ENCODE measurements at places on chromosomes 12 and 14.
A peak's percentile ranks its signal among the peaks of the same experiment; 100 is the strongest.

DNA sequence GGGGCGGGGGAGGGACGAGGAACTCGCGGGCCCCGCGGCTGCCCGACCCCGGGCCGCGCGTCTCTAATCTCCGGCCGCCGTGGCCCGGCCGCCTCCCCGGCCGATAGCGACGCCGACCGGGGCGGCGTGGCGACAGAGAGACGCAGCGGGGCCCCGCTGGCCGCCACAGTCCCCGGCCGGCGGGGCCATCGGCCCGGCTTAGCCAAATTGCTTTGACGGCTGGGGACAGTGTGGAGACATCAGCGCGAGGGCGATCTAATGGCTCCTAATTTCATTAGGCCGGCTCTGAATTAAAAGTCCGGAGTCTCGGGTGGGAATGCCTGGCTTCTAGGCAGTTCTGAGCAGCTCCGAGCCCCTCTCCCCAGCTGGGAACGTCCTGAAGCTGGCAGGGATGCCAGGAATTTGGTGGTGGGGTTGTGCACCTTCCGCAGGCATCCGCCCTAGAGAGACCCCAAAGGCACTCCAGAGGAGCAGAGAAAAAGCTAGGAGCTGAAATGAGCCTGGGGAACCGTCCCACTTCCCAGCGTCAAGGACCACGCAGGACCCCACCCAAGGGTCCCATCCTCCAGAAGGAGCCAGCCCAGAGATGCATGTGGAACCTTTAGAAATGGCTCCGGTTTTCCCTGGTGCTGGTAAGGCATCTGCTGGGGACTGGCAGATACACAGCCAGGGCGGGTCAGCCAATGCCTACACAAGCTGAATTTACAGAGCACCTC, 9.6 kb downstream of the TBX5 start:
- no peak for DNase-seq

GRCh38 chr12:23169696-23170013, 544.7 kb downstream of the ETNK1 start:
- no peak for DNase-seq

- DNase-seq: no peak
Measured at GRCh38 chr14:57375156-57375555, 15.2 kb upstream of the NAA30 start.

DNA sequence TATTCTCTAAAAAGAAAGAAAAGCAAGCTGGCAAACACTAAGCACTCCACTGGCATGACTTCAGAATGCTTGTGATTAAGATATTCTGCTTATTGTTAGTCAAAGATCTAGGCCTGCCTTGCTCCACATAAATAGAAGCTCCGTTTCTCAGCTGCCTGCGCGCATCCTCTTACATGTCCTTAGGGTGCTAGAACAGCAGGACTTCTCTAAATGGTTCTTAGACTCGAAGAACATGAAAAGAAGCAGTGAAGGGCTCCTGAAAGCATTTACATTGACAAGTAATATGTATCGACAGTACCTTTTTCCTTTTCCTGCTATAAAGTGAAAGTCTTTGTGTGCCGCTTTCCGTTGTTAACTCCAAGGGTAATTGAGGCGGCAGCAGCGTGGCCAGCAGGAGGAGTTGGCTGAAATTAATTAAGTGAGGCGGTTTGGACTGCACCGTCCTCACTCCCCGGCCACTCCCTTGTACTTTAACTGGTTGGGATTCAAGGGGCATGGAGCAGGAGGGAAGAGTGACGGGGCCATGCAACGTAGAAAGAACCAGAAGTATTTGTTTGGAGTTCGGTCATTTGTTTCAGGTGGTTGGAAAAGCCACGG, 34.2 kb upstream of the OTX2 start:
- no peak for DNase-seq

DNA sequence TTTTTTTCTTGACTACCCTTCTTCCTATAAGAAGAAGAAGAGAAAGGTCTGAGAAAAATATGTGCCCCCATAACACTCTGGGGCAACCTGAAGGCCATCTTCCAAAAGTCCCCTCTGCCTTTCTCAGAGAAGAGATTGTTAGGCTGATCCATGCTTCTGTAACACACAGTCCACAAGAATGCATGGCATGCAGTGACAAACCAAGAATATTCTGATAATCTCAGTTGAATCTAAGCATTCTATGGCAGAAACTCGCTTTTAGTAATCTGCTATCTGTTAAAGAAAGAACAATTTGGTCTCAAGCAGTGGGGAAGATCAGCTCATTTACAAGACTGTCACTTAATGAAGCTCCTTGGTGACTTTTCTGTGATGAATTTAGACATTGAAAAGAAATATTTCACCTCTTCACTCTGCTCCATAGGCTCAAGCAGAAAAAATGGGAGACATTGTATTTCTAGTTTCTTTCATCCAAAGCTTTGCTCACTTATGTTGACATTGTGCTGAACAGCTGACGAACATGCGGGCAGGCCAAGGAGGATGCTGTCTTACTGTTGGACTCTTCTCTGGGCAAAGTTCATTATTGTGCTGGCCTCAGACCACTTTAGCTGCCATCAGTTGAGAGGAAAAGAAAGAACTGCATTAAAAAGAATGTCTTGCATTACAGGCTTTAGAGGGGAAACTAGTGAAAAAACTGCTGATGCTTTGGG, 957.1 kb downstream of the DIO2 start:
- DNase-seq: no peak

DNA sequence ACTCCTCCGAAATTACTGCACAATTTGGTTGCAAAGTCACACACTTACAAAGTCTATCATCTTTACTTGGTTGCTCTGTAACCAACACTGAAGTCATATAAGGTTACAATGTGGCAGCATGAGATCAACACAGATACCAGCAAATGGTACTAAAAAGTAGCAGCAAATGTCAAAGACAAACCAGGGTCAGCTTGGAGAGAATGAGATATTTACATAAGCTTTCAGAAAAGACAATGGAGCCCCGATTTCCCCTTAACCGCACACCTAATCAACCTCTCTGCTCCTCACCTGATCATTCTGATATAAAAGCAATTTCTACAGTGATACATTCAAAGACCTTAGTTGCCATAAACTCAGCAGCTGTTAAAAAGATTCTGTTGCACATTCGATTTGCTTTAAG, 76.4 kb upstream of the FOXN3 start:
- no peak for DNase-seq

- DNase-seq: no peak
Measured at GRCh38 chr12:42828836-42829235, 239.3 kb upstream of the PRICKLE1 start.

GRCh38 chr12:108309674-108310312, 29.3 kb downstream of the CMKLR1 start:
- DNase-seq: no peak

DNA sequence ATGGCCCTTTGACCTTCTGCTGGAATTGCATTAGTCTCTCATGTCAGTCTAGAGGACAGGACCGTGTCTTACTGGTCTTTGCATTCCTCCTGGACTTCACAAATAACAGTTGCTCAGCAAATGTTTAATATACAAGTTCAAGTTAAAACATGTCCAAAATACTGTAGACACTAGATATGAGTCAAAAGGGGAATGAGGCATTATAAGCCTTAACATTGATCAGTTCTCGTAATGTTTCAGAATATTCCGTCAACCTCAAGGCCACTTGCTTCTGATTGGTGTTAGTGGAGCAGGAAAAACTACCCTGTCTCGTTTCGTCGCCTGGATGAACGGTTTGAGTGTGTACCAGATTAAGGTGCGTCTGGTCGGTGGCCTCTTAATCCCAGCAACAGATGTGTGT, 59.9 kb downstream of the HSP90AA1 start:
- DNase-seq: peak; percentile 79

- DNase-seq: no peak
Measured at GRCh38 chr14:101181446-101182313, 278.2 kb upstream of the RTL1 start.

GRCh38 chr14:51323492-51323891, 83.4 kb downstream of the TMX1 start:
- no peak for DNase-seq

DNA sequence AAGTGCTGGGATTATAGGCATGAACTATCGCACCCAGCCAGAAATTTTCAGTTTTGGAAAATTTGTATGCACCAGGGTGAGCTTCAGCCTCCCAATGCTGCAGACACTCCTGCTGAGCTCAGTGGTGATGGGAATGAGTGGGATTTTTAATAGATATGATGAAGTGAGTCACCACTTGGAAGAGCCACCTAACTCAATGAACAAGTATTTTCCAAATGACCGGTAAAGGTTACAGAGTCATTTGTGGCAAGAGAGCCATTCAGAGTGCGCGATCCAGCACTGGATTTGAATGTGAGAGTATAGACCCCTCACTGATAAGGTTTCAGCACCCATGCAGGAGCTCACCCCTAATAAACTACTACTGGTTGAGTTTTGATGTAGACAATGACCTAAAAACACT, 100.7 kb downstream of the PPP2R5C start:
- no peak for DNase-seq

- DNase-seq: peak; percentile 42
Measured at GRCh38 chr12:54680374-54680773, 32.2 kb upstream of the DCD start.

DNA sequence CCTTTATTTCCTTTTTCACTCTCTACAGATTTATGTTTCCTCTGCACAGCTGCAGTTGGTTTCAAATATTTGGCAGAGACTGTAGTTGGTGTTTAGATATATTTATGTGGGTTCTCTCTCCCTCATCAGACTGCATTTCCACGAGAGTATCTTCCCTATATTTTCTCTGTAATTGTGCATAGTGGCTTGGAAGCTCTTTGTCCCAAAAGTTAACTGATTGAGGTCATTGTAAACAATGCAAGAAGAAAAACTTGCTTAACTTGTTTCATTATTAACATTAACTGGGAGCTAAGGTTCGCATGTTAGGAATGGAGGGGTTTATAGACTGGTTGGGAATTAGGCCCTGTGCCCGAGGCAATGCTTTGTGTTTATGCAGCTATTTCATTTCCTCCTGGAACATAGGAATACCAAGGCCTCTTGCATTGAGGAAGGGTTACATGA, 216.9 kb upstream of the HMGA2 start:
- no peak for DNase-seq

GRCh38 chr12:67659292-67659691, 10.7 kb downstream of the DYRK2 start:
- DNase-seq: no peak

- DNase-seq: peak; percentile 59
Measured at GRCh38 chr14:78902010-78902623, 731.9 kb downstream of the NRXN3 start.

GRCh38 chr12:132600048-132601032, 10.0 kb downstream of the LRCOL1 start:
- DNase-seq: peak; percentile 82

DNA sequence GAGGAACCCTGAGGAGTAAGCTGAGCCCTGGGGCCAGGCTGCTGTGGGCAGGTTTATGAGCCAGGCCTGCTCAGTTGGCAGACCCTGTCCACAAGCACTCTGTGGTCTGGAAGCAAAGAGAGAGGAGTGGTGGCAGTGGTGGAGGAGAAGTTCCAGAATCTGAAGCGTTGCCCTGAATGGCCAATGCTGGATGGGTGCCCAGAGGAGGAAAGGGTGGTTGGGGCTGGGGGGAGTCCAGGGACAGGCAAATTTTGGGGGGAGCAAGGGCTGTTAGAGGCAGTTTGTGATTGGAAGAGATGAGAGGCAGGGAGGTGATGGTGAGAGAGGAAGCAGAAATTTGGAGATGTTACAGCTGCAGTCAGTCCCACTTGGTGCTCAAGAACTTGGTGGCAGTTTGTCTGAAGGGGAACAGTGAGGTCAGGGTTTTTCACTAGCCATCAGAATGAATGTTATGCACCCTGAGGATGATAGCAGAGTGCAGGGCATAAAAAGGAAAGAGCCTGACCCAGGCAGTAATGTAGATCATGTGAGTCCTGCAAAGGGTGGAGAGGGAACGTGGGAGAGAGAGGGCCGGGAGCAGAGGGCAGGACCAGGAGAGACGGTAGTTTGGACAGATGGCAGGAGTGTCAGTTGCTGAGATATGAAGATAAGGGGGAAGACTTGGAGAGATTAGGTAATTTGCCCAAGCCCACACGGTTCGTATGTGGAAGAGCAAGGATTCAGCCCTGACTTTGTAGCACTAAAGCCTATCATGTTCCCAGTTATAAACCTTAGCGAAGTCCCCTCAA, 51.2 kb downstream of the GALNT8 start:
- peak; percentile 31 for DNase-seq

- no peak for DNase-seq
Measured at GRCh38 chr12:89414322-89414721, 62.0 kb upstream of the DUSP6 start.

GRCh38 chr12:90987101-90987500, 17.7 kb downstream of the EPYC start:
- no peak for DNase-seq

- DNase-seq: no peak
Measured at GRCh38 chr14:55336162-55336561, 64.9 kb downstream of the FBXO34 start.

DNA sequence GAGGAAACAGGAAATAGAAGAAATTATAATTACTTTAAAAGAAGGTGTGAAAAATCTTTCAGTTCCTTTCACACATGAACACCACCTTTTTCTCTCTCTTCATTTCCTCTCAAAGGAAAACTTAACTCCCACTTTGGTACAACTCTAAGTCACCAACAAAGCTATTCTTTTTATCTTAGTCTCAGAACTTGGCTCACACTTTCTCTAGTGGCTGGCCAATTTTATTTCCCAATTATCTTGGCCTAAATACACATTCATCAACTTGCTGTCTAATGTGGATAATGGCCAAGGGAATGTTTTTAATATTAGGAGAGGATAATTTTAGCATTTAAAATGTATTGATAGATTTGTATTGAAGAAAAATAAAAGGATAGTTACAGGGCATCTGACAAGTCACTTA, 64.5 kb upstream of the NAV3 start:
- no peak for DNase-seq

- no peak for DNase-seq
Measured at GRCh38 chr12:106598003-106598402, 15.2 kb downstream of the RFX4 start.

DNA sequence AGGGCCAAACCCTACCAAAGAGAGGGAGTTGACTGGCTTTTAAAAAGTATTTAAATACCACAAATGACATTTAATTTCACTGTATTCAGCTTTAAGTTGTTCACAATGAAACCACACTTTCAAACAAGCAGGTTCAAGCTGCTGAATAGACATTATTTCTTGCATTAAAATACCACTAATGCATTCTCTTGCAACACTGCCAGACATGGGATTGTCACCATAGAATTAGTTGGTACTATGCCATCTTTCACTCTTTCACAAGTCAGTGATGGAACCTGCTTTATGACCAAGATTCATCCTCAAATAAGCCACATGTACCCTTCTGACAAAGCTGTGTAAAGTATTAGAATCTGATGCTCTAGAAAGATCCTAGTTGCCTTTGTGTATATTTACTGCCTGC, 239.4 kb downstream of the PAWR start:
- DNase-seq: no peak

GRCh38 chr14:60944204-60944603, 36.7 kb downstream of the TRMT5 start:
- no peak for DNase-seq

GRCh38 chr12:51868821-51869495, 18.9 kb upstream of the ANKRD33 start:
- DNase-seq: peak; percentile 89
